Cardiac muscle cell (in vitro differentiated cells and primary cell): ENCODE measurements at places on chromosomes 3 and 15. TPM values are rescaled to one million over a fixed set of nuclear protein-coding genes. Genes with fewer than 3 reads are reported as not detected.

- no peak overlapping the region for H3K4me3 ChIP-seq
- no peaks in the 10 kb centered on the region for H3K36me3 ChIP-seq
- no peak overlapping the region for H3K27ac ChIP-seq
- peaks cover 10% of the 10 kb centered on the region for H3K4me1 ChIP-seq
- no peaks in the 10 kb centered on the region for H3K27me3 ChIP-seq
- peak; percentile 12 for DNase-seq
Observed at GRCh38 chr3:48367201-48367600, 4.8 kb upstream of the FBXW12 start.

DNA sequence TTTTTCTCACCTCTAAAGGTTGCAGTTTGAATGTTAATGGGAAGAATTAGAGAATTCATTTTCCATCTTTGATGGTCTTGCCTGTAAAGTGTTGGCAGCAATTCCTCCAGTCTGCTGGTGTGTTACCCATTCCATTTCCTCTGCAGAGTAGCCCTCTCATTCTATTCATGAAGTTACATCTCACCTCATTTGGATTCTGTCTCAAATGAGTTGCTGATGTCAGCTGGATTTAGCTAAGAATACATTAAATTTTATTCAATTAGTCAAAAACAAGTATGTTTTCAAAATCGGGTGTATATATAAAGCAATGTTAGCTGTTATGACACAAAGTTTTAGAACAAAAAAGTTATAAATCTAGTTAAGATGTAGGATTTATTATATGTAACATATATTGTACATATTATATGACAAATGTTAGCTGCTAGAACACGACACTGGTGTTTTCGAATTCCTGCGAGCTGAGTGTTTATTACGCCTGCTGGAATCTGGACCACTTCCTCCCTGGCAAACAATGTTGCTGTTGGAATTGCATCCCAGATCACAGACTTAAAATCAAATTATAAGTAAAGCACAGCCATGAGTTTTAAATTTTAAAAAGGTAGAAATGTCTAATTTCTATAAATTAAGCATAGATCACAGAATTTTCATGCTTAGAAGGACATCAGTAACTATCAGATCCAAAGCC lies 516.2 kb downstream of the OCA2 start:
- DNase-seq: peak; percentile 26
- H3K27ac ChIP-seq: no peak overlapping the region
- no peaks in the 10 kb centered on the region for H3K36me3 ChIP-seq
- H3K4me3 ChIP-seq: no peak overlapping the region
- no peaks in the 10 kb centered on the region for H3K27me3 ChIP-seq

The COLQ gene
- 4.5 and 10.4 TPM in 2 replicates for total RNA-seq

DNA sequence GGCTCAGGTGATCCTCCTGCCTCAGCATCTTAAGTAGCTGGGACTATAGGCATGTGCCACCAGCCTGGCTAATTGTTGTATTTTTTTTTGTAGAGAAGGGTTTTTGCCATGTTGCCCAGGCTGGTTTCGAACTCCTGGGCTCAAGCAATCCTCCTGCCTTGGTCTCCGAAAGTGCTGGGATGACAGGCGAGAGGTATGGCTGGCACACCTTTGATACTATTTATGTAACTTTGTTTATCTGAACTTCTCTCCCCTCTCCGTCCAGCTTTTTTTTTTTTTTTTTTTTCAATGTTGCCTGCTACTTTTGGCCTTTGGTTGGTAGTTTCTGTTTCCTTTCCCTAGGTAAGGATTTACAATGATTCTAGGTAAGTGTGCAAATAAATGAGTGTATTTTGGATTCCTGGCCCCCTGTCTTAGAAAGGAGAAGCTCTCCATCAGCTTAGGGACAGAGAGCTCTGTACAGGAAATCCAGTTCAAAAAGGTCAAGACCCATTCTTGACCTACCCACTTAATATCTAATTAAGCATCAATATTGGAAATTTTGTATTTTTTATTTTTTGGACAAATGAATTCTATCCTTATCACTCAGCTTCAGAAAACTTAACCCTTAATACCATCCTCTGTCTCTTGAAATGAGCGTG lies 6.8 kb downstream of the ARL6IP5 start:
- no peaks in the 10 kb centered on the region for H3K27me3 ChIP-seq
- H3K36me3 ChIP-seq: no peaks in the 10 kb centered on the region
- H3K4me3 ChIP-seq: no peak overlapping the region
- peak overlapping the region; percentile 18 for H3K27ac ChIP-seq

DNA sequence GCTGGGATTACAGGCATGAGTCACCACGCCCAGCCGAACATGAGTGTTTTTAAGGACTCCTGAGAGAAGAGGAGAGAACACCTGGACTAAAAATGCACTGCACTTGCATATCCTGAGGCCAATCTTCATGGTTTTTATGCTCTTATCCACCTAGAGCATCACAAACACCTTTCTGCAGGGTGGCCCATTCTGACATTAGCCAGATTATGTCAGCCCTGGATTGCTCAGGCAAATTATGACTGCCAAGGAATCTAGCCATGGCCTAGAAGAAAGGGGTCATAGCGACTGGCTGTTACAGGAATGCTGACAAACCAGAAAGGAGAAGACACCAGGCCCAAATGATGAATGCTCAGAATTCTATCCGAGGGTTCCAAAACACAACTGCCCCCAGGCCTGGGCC lies 40.9 kb upstream of the HERC1 start:
- no peak overlapping the region for H3K4me3 ChIP-seq
- H3K27me3 ChIP-seq: no peaks in the 10 kb centered on the region
- H3K27ac ChIP-seq: no peak overlapping the region
- no peak for DNase-seq
- H3K4me1 ChIP-seq: no peaks in the 10 kb centered on the region
- H3K36me3 ChIP-seq: no peaks in the 10 kb centered on the region

DNA sequence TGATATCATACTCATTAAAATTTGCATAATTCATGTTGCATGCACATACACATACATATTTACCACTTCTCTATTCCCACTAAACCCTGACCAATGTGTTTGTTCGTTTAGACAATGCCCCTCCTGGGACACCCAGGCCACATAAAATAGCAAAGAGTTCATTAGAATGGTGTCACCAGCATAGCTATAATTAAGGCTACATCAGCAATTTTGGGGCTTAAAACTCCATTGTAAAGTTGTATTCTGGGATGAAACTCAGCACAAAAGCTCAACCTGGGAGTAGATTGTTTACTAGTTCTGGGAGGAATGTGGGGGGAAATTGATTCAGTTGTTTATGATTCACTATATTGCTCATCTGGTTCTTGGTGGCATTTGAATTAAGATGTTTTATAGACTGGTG lies 522.2 kb upstream of the SUCLG2 start:
- no peaks in the 10 kb centered on the region for H3K4me1 ChIP-seq
- DNase-seq: no peak
- no peak overlapping the region for H3K27ac ChIP-seq
- no peak overlapping the region for H3K4me3 ChIP-seq
- no peaks in the 10 kb centered on the region for H3K27me3 ChIP-seq
- no peaks in the 10 kb centered on the region for H3K36me3 ChIP-seq

The SOX2 gene
- total RNA-seq: 0.18 TPM in 1 of 2 replicates, not detected in the other

DNA sequence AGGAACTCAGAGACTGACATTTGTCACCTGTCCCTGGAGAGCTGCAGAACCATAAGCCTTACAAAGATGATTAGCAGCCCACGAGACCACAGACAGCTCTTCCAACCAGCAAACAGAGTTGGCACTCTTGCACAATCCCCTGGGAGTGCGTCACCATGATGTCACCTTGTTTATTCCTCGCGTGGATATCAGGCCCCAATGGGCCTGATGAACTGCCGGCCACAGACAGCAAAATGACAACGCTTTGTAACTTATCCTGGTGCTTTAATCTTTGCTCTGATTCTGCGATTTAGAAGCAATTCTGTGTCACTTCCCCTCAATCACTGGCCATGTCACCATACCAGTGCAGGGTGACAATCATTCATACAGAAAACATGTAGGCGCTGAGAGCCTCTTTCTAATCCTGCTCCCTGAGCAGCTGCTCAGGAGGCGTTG lies 89.2 kb downstream of the TAMM41 start:
- no peaks in the 10 kb centered on the region for H3K4me1 ChIP-seq
- no peak overlapping the region for H3K4me3 ChIP-seq
- no peaks in the 10 kb centered on the region for H3K36me3 ChIP-seq
- DNase-seq: no peak

DNA sequence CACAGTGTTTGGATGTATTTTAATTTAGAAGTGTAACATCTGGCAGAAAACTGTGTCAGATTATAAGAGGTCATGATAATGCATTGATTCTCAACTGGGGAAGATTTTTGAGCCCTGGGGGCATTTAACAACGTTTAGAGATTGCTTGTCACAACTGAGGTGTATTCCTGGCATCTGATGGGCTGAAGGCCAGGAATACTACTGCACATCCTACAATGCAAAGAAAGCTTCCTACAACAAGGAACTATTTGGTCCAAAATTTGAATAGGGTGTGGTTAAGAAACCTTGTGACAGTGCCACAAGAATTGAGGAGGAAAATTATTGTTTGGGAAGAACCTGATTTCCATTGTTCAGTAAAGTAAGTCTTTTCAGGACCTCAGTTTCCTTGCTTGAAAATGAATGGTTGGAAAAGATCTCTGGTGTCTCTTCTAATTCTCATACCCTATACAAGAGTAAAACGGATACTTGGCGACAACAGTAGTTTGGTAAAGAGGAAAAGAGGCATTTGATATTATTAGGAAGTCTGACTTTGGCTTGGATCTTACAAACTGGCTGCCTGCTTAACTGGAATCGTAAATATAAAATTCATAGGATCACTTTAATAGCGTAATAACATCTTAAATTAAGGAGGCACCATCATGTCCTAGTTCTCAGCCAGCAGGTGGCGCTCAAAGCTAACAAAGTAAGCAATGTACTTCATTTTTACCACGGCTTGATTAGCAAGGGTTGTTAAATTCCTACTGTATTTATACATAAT lies 4.3 kb downstream of the DAZL start:
- no peak overlapping the region for H3K4me3 ChIP-seq
- no peaks in the 10 kb centered on the region for H3K27me3 ChIP-seq
- peak; percentile 91 for DNase-seq
- no peak overlapping the region for H3K27ac ChIP-seq
- no peaks in the 10 kb centered on the region for H3K4me1 ChIP-seq

DNA sequence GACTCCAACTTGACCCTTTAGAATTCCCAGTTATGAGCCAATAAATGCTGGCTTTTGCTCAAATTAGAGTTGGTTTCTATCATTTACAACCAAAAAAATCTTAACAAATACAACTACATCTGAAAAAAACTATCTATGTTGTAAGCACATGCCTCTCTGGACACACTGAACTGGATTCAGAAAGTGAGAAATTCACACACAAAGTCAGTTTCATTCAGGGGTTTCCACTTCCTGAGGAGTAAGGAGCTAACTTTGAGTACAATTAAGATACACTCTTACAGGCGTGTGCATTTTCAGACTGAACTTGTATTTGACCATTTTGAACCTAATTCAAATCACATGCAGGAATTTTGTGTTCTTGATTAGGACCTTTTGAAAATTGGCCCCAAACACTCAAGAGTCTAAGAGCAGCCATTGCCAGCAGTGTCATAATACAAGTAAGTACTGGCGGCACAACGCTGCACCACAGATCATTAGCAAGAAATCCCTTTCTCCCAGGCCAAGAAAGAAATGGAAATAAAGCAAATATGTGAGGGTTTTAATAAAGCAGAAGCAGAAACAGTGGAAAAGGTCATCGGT lies 31.2 kb downstream of the LINS1 start:
- no peaks in the 10 kb centered on the region for H3K27me3 ChIP-seq
- no peak for DNase-seq
- no peak overlapping the region for H3K4me3 ChIP-seq
- H3K4me1 ChIP-seq: no peaks in the 10 kb centered on the region
- H3K27ac ChIP-seq: no peak overlapping the region
